Right hindlimb (tissue), 1 donor: ENCODE measurements at places on chromosomes 7 and 10.

- DNase-seq: peak; percentile 96
These were observed 3.1 kb downstream of the FLNC start for GRCh38 chr7:128833148-128833945.

- DNase-seq: no peak
These were observed 35.6 kb downstream of the C10orf90 start for GRCh38 chr10:126634911-126635310.

- DNase-seq: no peak
These were observed 42.2 kb upstream of the OPALIN start for GRCh38 chr10:96401036-96401435.

DNA sequence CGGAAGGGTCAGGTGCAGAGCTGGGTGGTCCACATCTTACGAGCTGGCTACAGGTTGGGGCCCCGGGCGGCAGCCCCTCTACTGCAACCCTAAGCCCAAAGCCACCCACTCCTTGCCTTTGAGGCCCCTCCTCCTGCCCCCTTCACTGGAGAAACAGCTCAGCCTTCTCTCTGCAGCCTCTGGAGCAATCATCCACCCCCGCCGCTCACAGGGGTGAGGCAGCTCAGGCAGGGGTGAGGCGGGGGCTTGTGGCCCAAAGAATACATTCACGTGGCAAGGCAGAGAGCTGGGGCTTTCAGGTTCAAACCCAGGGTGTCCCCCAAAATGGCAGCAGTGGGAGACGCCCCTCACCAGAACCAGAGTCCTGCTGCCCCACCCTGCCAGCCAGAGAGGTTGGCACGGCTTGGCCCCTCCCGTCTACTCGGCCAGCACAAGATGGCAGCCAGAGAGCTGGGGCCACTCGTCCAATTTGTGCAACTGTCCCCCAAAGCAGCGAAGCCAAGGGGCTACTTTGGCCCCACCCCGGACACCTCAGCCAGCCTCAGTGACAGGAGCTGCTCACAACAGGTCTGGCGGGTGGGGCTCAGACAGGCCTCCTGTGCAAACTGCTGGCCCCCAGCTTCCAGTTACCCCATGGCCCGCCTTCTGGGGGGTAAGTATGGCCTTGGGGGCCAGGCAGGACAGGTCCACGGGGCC is 7.2 kb downstream of the GNB2 start:
- peak; percentile 38 for DNase-seq

- DNase-seq: no peak
These were observed 38.0 kb downstream of the UNC5B start for GRCh38 chr10:71250405-71250804.
